Progenitor cell of endocrine pancreas (in vitro differentiated cells): ENCODE measurements at places on chromosomes 11 and 22. TPM values are rescaled to one million over a fixed set of nuclear protein-coding genes. Genes with fewer than 3 reads are reported as not detected.

- DNase-seq = peak; percentile 42
- peaks cover 18% of the 10 kb centered on the region for H3K4me1 ChIP-seq
- peaks cover 68% of the 10 kb centered on the region for H3K27me3 ChIP-seq
- peak overlapping the region; percentile 65 for H3K4me3 ChIP-seq
- H3K27ac ChIP-seq = no peak overlapping the region
Measured at GRCh38 chr22:38455530-38456271, 702 bp upstream of the KCNJ4 start.

GRCh38 chr11:44083906-44084305 is 11.6 kb upstream of the EXT2 start:
- H3K27ac ChIP-seq = no peak overlapping the region
- H3K36me3 ChIP-seq = peaks cover 11% of the 10 kb centered on the region

GRCh38 chr11:45606514-45607281 is 58.7 kb downstream of the CHST1 start:
- no peak overlapping the region for H3K27ac ChIP-seq
- peaks cover 14% of the 10 kb centered on the region for H3K27me3 ChIP-seq
- H3K36me3 ChIP-seq = no peaks in the 10 kb centered on the region
- no peak overlapping the region for H3K4me3 ChIP-seq
- no peak for DNase-seq

GRCh38 chr11:85749287-85749834 is 61.6 kb downstream of the SYTL2 start:
- H3K27me3 ChIP-seq = peaks cover 55% of the 10 kb centered on the region
- H3K4me1 ChIP-seq = peaks cover 5% of the 10 kb centered on the region
- no peak for DNase-seq
- H3K4me3 ChIP-seq = no peak overlapping the region

DNA sequence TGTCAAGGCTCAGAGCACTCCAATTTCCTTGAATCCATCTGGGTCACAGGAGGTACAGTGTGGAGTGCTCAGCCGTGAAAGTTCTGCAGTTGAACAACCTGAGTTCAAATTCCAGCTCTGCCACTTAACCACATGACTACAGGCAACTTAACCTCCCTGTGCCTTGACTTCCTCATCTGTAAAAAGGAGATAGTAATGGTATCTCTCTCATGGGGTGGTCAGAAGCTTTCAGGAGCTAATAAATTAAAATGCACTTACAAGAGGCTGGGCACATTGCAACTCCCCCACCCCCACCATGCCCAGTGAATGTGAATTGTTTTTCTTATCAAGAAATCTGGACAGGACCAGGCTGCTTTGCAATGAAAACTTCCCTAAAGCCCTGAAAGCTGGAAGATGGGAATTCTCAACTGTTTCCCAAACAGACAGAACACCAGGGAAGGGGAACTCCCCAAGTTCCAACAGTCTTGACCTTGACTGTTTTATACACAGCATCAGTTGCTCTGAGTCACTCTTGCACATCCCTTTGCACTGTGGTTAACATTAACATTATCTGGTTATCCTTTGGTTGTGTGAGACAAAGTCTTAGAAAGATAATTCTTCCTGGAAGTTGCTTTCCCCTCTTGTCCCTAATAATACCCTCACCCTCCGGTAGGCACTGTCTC is 137.0 kb downstream of the SLC1A2 start:
- no peaks in the 10 kb centered on the region for H3K36me3 ChIP-seq
- H3K27ac ChIP-seq = no peak overlapping the region
- no peak for DNase-seq

The CECR2 gene
- 37.6 and 40.5 TPM in 2 replicates for total RNA-seq

DNA sequence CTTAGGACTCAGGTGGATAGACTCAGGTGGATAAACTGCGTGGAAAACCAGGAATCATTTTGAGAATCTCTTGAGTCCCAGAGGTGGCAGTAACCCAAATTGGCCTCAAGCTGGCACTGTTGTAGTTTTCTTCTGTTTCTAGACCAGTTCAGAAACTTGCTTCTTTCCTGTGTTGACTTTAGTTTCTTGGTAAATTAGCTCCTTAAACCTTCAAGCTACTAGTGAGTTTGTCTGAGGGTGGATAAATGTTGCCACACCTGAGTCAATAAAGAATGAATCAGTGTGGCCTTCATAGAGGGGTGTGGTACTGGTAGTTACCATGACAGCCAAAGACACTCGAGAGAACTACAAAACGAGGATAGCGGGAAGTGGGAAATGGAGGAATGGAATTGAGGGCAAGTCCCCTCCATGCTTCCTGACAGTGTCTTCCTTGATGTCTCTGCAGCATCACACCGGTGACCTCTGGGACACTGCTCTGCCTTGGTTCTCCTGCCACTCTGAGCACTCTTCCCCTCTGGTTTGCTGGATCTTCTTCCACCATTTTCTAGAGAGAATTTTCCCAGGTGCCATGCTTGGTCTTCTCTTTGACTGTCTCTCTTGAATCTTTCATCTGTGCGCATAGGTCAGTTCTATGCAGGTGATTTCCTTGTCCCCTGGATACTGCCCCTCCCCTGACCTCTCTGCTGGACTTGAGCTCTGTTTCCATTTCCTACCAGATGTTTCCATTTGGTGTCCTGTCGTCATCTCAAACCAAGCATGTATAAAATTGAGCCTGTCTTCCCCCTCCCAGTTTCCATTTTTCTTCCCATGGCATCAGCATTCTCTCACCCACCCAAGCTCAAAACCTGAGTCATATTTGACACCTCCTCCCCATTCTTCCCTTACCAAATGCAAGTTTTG is 7.2 kb downstream of the POLD4 start:
- peak overlapping the region; percentile 57 for H3K27ac ChIP-seq
- H3K4me1 ChIP-seq = peaks cover 19% of the 10 kb centered on the region
- H3K27me3 ChIP-seq = no peaks in the 10 kb centered on the region
- H3K4me3 ChIP-seq = no peak overlapping the region
- H3K36me3 ChIP-seq = peaks cover 6% of the 10 kb centered on the region

DNA sequence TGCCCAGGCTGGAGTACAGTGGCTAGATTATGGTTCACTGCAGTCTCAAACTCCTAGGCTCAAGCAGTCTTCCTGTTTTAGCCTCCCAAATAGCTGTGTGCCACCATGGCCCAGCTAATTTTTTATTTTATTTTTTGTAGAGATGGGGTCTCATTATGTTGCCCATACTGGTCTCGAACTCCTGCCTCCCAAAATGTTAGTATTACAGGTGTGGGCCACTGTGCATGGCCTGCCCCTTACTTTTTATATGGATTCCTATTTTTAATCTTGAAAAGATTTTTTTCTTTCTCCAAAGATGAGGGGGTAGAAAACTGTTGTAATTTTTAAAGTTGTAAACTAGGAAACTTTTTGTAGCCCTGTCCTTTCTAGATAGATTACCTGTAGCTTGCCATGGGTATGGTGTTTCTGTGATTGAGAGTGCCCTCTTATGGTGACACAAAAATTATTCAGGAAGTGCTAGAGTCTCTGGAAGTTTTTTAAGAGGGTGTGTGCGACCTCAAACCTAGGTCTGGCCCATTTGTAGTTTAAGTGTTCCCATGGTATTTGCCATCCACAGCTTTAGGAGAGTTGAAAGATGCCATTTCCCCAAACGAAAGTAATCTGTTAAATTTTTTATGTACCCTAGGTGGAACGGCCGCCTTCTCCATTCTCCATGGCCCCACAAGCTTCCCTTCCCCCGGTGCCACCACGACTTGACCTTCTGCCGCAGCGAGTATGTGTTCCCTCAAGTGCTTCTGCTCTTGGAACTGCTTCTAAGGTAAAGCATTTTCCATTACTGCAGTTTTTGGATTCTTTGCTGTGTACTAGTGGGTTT is 32.4 kb downstream of the MCAM start:
- peaks cover 16% of the 10 kb centered on the region for H3K36me3 ChIP-seq
- no peaks in the 10 kb centered on the region for H3K27me3 ChIP-seq
- no peak overlapping the region for H3K4me3 ChIP-seq
- no peak for DNase-seq
- peak overlapping the region; percentile 73 for H3K27ac ChIP-seq

The OR51G1 gene
- not detected in 2 replicates for total RNA-seq

The BTG4 gene
- not detected in 2 replicates for total RNA-seq

DNA sequence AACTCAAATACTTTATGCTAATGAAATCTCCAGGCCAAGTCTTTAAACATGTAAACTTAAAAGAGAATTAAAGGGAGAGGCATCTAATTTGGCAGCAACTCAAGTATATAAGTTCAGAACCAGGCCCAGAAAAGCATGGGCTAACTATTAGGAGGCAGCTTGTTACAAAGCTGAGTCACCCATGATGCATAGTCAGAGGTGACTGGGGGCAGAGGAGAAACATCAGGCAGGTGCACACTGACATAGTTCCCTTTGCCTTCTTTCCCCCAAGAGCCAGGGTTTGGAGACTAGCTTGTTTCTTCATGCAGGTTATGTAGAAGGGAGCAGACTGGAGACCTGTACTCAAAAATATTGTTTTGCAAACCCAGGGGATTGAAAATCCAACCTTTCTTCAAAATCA is 619.0 kb downstream of the SOX6 start:
- DNase-seq = no peak
- H3K4me1 ChIP-seq = no peaks in the 10 kb centered on the region
- H3K4me3 ChIP-seq = no peak overlapping the region

- no peak overlapping the region for H3K27ac ChIP-seq
- DNase-seq = no peak
- H3K36me3 ChIP-seq = no peaks in the 10 kb centered on the region
- H3K27me3 ChIP-seq = no peaks in the 10 kb centered on the region
- no peaks in the 10 kb centered on the region for H3K4me1 ChIP-seq
- no peak overlapping the region for H3K4me3 ChIP-seq
Measured at GRCh38 chr22:18927020-18927419, 9.1 kb downstream of the PRODH start.

- peaks cover 8% of the 10 kb centered on the region for H3K4me1 ChIP-seq
- peaks cover 3% of the 10 kb centered on the region for H3K36me3 ChIP-seq
- no peak overlapping the region for H3K4me3 ChIP-seq
- DNase-seq = no peak
Measured at GRCh38 chr11:118894192-118894591, 10.5 kb downstream of the CXCR5 start.

DNA sequence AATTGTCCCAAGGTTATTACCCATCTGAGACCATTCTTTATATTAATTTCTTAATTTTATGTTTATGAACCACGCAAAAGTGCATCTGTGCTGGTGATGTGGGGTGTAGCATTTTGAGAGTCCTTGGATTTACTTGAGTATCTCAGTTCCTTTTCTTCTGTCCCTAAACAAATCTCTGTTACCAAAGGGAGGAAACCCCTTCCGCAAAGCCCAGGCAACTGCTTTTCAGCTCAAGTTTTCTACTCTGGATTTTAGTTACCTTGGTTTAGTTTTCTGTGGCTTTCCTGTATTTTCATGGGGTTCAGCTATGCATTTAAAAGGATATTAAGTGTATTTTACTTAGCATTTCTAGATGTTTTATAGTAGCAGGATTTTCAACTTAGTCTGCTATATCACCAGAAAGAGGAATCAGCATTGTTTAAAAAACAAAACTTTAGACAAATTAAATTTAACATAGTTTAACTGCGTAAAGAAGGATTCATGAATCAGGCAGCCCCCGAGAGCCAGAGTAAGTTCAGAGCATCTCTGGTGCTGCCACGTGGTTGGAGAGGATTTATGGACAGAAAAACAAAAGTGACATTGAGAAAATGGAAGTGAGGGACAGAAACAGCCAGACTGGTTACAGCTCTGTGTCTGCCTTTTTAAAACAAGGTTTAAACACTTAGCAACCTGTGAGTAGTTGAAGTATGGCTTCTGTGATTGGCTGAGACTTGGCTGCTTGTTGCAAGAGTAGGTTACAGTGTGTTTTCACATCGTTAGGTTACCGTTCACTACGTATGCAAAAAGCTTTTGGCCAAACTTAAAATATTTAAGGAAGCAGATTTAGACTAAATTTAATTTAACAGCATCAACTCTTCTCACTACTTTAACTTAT is 9.6 kb downstream of the ADM start:
- H3K36me3 ChIP-seq = no peaks in the 10 kb centered on the region
- no peak for DNase-seq
- peaks cover 9% of the 10 kb centered on the region for H3K4me1 ChIP-seq
- no peak overlapping the region for H3K4me3 ChIP-seq

- H3K4me1 ChIP-seq = peaks cover 2% of the 10 kb centered on the region
- H3K4me3 ChIP-seq = no peak overlapping the region
- no peak overlapping the region for H3K27ac ChIP-seq
Measured at GRCh38 chr22:35705141-35705540, 12.5 kb upstream of the APOL5 start.

The OR2D2 gene
- 0.53 TPM in 1 of 2 replicates, not detected in the other for total RNA-seq

The ZNF280B gene
- 7.0 and 7.3 TPM in 2 replicates for total RNA-seq

GRCh38 chr22:49736538-49736937 is 91.1 kb downstream of the BRD1 start:
- H3K4me3 ChIP-seq = no peak overlapping the region
- no peaks in the 10 kb centered on the region for H3K4me1 ChIP-seq
- peaks cover 1% of the 10 kb centered on the region for H3K36me3 ChIP-seq
- H3K27ac ChIP-seq = no peak overlapping the region
- DNase-seq = peak; percentile 5
- H3K27me3 ChIP-seq = peaks cover 27% of the 10 kb centered on the region

DNA sequence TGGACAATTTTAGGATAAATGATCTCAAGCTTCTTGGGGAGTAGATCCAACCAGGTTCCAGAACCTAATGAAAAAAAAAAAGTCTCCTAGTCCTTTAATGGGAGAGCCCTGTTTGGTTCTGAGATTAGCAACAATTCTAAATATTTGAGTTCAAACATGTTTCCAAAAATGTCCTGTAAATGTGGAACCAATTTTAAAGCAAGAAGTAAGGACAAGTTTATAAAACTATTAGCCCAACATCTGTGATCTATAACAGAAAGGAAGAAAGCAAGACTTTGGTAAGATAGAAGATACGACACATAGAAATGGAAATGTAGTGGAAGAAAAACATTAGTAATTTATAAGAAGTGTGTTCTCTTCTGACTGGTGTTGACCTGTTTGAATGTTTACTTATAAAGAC is 79.7 kb upstream of the SLC5A12 start:
- no peaks in the 10 kb centered on the region for H3K36me3 ChIP-seq
- no peaks in the 10 kb centered on the region for H3K4me1 ChIP-seq
- no peak overlapping the region for H3K4me3 ChIP-seq

DNA sequence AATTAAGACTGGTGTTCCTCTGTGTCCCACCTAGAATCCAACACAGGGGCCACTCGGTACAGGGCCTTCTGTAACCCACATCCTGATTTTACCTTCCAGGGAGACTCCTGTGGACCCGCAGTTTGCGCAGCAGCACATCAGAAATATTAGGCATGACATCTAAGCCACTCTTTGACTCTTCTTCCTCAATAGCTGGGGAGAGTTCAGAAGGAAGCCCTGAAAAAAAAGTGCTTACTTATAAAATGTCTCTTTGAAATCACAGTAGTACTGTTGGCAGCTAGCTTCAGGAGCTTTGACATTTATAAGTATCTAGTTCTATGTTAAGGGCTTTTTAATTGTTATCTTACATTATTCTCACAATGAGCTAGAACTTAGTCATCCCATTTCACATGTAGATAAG is 41.2 kb upstream of the LYVE1 start:
- no peaks in the 10 kb centered on the region for H3K27me3 ChIP-seq
- no peaks in the 10 kb centered on the region for H3K4me1 ChIP-seq
- no peak overlapping the region for H3K27ac ChIP-seq
- no peak overlapping the region for H3K4me3 ChIP-seq
- DNase-seq = no peak
- peaks cover 2% of the 10 kb centered on the region for H3K36me3 ChIP-seq

- H3K36me3 ChIP-seq = no peaks in the 10 kb centered on the region
- peaks cover 8% of the 10 kb centered on the region for H3K4me1 ChIP-seq
- H3K27me3 ChIP-seq = peaks cover 42% of the 10 kb centered on the region
- H3K27ac ChIP-seq = no peak overlapping the region
- H3K4me3 ChIP-seq = no peak overlapping the region
Measured at GRCh38 chr11:12113294-12113693, 2.9 kb downstream of the MICAL2 start.
